ENCODE measurements at places on chromosomes 16 and 17. TPM values are rescaled to one million over a fixed set of nuclear protein-coding genes. Genes with fewer than 3 reads are reported as not detected.
A peak's percentile ranks its signal among the peaks of the same experiment; 100 is the strongest.

The C16orf89 gene
- 3.3 TPM for polyA plus RNA-seq

GRCh38 chr17:46013502-46014165 lies 14.6 kb downstream of the STH start:
- DNase-seq = no peak

- DNase-seq = no peak
Measured at GRCh38 chr17:79473111-79473875, 137.6 kb downstream of the RBFOX3 start.

DNA sequence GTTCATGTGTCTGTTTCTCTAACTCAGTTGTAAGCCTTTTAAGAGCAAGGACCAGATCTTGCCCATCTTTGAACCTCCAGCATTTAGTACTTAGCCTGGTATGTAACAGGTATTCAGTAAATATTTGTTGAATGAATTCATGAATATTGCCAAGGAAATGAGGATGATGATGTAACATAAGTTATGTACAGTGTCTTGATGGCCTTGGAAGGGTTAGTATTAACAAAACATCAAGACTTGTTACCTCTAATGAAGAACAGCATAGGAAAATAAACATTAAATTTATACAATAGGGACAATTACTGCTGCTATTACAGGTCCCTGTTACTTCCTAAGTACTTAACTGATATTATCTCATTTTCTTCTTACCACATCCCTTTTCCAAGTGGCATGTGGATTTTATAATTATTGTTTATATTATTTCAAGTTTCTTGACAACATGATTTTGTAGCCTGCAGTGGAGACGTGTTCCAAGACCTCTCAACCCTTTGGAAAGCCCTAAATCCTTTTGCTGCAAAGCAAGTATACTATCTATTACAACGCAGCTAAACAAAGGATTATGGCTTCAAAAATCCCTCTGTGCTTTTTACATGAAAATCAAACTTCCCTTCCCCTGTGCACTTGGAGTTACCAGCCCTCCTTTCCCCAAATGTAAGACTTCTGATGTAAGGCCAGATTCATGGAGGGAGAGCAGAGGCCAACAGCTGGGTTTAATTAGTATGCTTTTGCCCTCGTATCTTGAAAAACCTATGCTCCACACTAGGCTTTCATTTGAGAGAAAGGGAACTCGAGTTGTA lies 77.4 kb upstream of the SMIM36 start:
- DNase-seq = no peak

DNA sequence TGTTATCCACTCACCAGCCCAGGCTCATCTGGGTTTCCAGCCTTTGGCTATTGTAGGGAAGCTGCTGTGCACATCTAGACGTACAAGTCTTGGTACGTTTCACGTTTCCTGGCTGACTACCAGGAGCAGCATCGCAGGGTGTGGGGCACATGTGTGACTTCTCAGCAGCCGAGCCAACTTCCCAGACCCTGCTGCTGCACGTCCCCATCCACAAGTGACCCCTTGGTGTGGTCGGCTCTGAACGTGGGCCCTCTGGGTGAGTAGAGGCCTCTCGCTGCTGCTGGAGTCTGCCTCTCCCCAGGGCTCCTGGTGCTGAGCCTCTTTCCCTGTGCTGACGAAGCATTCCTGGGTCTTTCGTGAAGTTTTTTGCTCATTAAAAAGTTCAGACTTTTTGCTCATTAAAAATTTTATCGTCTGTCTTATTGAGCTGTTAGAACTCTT lies 70.2 kb upstream of the ZNF750 start:
- no peak for DNase-seq

GRCh38 chr16:76932541-76933211 lies 258.3 kb upstream of the MON1B start:
- DNase-seq = no peak

The NARF gene
- 98.1 TPM for polyA plus RNA-seq

DNA sequence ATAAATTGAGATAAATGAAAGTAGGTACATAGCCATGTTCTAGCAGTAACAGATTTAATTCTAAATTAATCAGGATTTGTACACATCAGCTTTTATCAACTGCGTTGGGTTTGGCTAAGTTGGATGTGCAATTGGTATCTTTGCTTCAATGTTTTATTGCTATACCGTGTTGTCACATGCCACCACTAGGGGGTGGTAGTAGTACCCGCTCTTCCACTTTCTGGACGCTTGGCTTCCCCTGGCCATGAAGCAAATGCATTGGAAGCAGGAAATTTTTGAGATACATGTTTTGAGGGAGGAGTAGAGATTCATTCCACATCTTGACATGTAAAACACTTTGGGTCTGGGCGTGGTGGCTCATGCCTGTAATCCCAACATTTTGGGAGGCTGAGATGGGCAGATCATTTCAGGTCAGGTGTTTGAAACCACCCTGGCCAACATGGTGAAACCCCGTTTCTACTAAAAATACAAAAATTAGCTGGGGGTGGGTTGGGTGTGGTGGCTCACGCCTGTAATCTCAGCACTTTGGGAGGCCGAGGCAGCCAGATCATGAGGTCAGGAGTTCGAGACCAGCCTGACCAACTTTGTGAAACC lies 58.6 kb downstream of the EMP2 start:
- DNase-seq = peak; percentile 73

The MT3 gene
- 1.5 TPM for polyA plus RNA-seq
